Stimulated activated CD8-positive, alpha-beta memory T cell treated with anti-CD3 and anti-CD28 coated beads, Interleukin-4, amount 100 ng/mL, for 4 hours (primary cell): ENCODE measurements at places on chromosomes 3 and 15.

GRCh38 chr3:14845826-14846225 lies 27.1 kb downstream of the FGD5 start:
- DNase-seq, result no peak

DNA sequence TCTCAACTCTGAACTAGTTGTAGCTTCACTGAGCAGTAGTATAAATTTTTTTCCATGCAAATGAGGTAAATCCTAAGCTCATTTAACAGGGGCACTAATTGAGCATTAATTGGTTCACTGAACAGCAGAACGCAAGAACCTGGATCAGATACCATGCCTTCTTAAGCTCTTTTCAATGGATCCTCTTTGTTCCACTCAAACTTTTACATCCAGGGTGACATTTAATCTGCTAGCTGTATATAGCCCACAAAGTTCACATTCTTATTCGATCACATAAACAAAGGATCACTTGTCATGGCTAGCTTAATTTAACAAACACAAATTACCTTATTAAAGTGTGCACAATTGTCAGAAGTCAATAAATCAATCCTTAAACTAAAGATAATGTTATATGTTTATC lies 281.6 kb downstream of the CNTN6 start:
- DNase-seq, result no peak

- no peak for DNase-seq
These were observed 44.4 kb upstream of the B3GALNT1 start for GRCh38 chr3:161149529-161149928.

- no peak for DNase-seq
These were observed 129.4 kb downstream of the CACNA2D3 start for GRCh38 chr3:54251705-54252104.

DNA sequence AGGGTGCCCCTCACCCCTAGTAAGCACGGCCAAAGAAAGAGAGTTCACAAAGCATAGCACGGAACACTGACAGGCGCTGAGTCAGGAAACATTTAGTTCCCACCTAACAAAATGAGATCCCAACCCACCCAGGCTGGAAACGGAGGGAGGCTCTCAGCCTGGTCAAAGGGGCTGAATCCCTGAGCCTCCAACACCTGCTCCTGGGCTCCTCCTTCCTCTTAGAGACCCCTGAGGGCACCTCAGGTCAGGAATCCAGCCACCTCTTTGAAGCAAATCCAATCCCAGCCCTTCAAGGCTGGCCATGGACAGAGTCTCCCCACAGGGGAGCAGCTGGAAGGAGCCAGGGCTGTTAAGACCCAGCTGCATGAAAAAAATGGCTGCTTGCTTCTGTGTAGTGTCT lies 154.4 kb upstream of the HES1 start:
- no peak for DNase-seq

- DNase-seq, result no peak
These were observed 567 bp downstream of the ADAMTS9 start for GRCh38 chr3:64687086-64687780.

- DNase-seq, result no peak
These were observed 18.1 kb upstream of the RAF1 start for GRCh38 chr3:12681943-12682390.

DNA sequence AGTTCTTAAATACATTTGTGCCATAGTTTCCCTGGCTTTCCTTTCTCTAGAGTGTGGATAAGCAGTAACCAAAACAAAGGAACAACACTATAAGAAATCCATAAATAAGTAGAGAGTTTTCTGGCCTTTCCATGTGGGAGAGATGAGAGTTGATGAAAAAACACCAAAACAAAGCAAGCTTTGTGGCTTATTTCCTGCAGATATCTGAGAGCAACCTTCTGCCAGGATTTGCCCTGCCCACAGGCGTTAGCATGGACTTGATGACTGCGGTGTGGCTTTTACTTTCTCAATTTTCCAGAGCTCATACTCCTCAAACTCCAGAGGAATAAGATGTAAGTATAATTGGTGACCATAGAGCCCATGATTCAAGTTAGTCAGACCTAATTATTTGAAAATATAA lies 194.9 kb downstream of the RAP2B start:
- no peak for DNase-seq

GRCh38 chr15:63090472-63090871 lies 31.2 kb upstream of the LACTB start:
- DNase-seq, result no peak

- DNase-seq, result no peak
These were observed 13.2 kb downstream of the EPHB3 start for GRCh38 chr3:184574515-184575417.
